T-helper 22 cell (primary cell): ENCODE measurements at places on chromosomes 4 and X.
A peak's percentile ranks its signal among the peaks of the same experiment; 100 is the strongest.

GRCh38 chrX:40175511-40176350, 78.0 kb upstream of the BCOR start:
- DNase-seq = peak; percentile 57

- DNase-seq = no peak
These were observed 390.7 kb upstream of the ADGRL3 start for GRCh38 chr4:60809486-60809800.

GRCh38 chr4:62913065-62913464, 1496.2 kb downstream of the TECRL start:
- no peak for DNase-seq

- no peak for DNase-seq
These were observed 56.3 kb upstream of the STOX2 start for GRCh38 chr4:183848805-183849204.

DNA sequence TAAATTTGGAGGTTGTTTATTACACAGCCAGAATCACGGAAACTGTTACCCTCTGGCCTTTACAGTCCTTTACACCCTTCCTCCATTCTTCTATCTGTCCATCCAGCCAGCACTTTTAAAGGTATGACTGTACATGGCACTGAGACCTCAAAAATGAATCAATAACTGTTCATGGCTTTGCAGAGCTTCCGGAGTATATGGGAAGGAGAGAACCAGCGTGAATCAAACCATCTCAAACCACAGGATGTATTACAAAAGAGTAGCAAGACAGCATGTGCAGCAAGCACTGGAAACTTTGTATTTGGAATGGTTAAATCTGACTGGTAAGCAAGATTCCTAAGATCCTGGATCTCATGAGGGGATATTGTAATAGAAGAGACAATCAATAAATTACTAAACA, 228.5 kb upstream of the CASK start:
- no peak for DNase-seq

- no peak for DNase-seq
These were observed 602.0 kb downstream of the GLUD2 start for GRCh38 chrX:121649417-121649816.
